Activated CD8-positive, alpha-beta memory T cell treated with anti-CD3 and anti-CD28 coated beads for 48 hours (primary cell): ENCODE measurements at places on chromosomes 3 and 15.

- no peak for DNase-seq
Observed at GRCh38 chr3:101994386-101994785, 145.1 kb downstream of the NFKBIZ start.

DNA sequence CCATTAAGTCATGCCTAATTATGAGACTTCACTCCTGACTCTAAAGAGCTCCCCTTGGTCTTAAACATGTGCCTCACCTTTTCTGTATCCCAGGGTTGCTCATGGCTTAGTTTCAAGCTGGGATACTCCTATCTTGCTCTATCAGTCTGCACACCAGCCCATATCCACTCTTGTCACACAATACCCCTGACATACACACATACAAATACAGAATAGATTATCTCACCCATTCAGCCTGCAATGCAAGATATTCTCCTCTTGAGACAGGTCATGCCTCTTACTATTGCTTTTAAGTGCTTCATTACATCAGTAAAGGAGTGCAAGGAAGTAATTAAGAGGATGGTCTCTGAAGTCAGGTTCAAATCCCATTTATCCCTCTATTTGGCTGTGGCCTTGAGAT lies 587.3 kb downstream of the IGSF11 start:
- DNase-seq = no peak

DNA sequence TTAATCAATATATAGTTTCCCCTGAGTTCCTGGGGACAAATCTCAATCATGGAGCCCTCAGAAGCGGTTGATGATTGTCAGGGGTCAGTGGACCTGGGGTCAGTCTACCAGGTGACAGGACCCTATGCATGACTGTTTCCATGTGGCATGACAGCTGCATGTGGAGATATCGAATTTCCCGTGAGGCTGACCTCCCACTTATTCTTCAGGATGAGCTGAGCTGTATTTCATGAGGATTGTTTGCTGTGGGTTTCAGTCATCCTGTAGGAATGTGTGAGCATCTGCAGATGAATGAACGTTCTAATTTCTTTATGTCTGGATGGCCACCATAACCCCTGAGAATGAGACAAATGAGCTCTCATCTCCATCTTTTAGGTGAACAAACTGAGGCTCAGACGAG lies 93.0 kb upstream of the HES1 start:
- DNase-seq = no peak

- no peak for DNase-seq
Observed at GRCh38 chr3:113910966-113911365, 36.8 kb upstream of the ZDHHC23 start.

- no peak for DNase-seq
Observed at GRCh38 chr3:16048435-16049318, 125.8 kb upstream of the GALNT15 start.

DNA sequence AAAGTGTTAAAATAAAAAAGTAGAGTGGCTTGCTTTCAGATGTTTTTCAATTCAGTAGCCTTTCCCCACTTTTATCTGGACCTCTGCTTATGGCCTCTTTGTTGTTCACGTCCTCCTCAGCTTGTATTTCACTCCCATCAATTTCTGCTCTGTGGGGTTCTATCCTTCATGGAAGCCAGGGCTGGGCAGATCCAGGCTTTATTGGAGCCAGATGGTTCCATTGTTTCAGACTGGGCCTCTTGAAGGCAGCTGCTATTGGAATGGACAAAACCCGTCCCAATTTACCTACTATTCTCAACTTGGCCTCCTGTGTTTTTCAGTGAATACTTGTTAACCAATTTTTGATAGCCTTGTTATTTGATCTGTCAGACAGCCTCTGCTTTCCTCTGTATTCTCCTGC lies 10.9 kb upstream of the AADACL2 start:
- DNase-seq = no peak

- no peak for DNase-seq
Observed at GRCh38 chr3:187737368-187738070, 7.7 kb downstream of the BCL6 start.

DNA sequence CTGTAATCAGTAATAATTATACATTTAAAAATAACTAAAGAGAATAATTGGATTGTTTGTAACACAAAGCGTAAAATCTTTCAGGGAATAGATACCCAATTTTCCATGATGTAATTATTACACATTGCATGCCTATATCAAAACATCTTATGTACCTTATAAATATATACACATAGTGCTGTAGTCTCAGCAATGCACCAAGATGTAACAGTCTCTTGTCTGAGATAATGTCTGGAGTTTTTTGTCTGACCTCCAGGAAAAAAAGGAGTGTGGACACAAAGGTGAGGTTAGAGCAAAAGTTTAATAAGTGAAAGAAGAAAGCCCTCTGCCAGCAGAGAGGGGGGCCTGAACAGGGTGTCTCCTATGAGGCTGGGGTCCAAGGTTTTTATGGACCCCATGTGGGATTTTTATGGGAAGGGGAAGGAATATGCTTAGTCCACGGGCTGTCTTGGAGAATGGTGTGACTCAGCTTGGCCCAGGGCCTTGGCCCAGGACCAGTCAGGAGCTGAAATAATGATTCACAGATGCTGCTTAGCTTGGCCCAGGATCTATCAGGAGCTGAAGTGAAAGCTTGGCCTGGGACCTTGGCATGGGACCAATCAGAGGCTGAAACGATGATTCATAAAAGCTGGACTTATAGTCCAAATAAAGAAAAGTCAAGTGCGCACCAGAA lies 545.0 kb downstream of the ZPLD1 start:
- no peak for DNase-seq

GRCh38 chr3:38111696-38112377 lies 25.1 kb downstream of the ACAA1 start:
- DNase-seq = no peak

- DNase-seq = no peak
Observed at GRCh38 chr3:193905541-193906396, 230.2 kb upstream of the HES1 start.

DNA sequence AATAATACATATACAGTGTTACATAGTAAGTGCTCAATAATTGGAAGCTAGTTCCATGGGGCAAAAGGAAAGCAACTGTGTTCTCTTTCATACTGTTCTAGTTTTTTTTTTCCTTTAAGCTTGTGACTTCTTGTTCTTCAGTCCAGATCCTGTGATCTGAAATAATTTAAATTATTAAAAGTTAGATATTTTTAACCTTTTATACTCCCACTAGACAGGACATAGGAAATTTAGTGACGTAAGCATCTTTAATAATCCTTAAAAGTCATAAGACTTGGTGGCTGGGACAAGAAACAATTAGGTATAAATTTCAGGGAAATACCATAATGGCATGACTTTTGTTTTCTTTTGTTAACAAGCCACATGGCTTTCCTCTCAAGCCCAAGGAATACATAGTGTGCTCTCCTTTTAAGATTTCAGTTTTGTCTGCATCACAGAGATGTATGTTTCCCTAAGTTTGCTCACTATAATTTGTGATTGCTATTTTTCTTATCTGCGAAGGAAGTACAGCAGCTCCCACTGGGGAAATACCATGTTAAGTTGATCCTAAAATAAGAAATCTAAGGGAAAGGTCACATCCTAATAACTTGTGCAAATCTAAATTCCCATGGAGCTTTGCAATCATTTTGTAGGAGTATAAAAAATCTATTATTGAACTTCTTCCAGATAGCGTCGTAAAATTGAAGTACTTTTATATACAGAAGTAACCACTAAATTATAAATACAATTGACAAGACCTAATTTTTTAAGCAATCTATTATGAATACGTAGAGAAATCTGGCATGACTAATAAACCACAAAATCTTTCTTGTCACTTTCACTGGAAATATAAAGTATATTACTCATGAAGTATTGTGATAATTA lies 30.1 kb downstream of the PPARG start:
- DNase-seq = no peak

GRCh38 chr15:75902129-75902557 lies 1.5 kb upstream of the FBXO22 start:
- DNase-seq = no peak

- DNase-seq = no peak
Observed at GRCh38 chr3:46129588-46130272, 78.4 kb downstream of the CCR1 start.

DNA sequence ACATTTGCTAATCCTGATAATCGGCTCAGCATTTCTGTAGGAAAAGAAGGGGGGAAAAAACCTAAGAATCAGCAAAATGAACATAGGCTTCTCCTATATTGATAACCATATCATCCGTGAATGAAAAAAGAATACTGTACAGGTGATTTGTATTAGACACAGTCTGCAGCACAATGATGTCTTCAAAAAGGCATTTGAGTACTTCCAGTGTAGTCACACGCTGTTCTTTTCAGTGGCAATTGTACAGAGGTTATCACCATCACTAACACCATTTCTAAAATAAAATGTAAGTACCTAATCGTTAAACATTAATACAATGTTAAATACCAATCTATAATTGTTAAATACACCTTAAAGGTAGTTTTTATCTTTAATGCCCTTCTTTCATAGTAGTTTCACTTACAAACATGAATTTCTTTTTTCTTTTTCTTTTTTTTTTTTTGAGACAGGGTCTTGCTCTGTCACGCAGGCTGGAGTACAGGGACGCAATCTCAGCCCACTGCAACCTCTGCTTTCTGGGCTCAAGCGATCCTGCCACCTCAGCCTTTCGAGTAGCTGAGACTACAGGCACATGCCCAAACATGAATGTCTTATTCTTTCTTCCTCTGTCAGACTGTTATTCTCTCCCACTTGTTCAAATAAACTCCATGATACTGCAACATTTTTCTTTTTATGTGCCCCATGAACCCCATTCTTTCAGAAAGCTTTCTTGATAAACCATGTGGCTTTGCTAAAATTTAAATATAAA lies 18.4 kb downstream of the GOLGB1 start:
- DNase-seq = no peak
